NCI-H187 treated with DMSO at 0.1 percent for 48 hours (cell line): ENCODE measurements at places on chromosomes 6 and 20.

GRCh38 chr6:133241086-133241900 is at the start of gene EYA4:
Gene EYA4 (plus strand): TSS chr6:133241357. CDS start chr6:133274781, 33,424 bp downstream.
- DNase-seq = no peak

- no peak for DNase-seq
These were observed 74.7 kb downstream of the SRC start for GRCh38 chr20:37420610-37421009.

DNA sequence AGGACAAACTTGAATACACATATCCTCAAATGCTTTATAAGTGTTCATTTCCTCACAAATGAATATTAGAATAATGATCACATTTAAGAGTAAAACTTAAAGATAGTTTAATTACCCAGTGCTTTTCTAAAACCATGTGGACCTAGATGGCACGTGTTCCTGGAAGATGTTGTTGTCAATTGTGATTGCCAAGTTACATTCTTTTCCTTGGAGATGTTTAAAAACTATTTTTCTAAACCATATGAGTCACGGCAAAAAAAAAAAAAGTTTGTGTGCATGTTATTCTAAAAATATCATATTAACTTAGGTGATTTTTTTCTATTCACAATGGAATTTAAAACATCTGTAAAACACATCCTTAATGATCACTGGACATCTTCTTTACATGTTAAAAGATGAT is 51.1 kb downstream of the RCAN2 start:
- DNase-seq = no peak

DNA sequence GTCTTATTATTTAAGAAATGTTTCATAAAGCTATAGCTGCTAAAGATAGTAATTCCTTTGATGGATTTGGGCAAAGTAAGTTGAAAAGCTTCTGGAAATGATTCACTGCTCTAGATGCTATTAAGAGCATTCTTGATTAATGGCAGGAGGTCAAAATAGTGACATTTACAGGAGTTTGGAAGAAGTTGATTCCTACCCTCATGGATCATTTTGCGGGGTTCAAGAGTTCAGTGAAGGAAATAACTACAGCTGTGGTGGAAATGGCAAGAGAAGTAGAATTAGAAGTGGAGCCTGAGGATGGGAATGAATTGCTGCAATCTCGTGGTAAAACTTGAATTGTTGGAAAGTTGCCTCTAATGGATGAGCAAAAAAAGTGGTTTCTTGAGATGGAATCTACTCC is 316.1 kb downstream of the UTRN start:
- DNase-seq = no peak

GRCh38 chr6:53556986-53557715 is 12.2 kb upstream of the GCLC start:
- DNase-seq = no peak

- no peak for DNase-seq
These were observed 128.9 kb downstream of the GMDS start for GRCh38 chr6:2116496-2116895.

DNA sequence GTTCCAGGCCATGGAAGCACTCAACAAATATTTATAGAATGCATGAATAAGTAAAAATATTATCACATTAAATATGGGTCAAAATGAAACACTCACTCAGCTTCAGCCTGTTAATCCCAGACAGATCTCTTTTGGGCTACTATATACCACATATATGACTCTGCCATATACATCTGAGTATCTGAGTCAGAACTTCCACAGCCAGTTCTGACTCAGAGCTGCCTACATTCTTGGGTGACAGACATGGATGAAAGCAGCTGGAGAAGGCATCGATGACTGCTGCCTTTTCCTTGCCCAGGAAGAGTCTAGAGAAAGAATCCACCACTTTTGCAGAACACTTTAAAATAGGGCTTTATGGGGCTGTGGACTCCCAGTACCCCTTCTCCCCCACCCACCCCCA is 11.5 kb upstream of the PDYN start:
- DNase-seq = no peak

DNA sequence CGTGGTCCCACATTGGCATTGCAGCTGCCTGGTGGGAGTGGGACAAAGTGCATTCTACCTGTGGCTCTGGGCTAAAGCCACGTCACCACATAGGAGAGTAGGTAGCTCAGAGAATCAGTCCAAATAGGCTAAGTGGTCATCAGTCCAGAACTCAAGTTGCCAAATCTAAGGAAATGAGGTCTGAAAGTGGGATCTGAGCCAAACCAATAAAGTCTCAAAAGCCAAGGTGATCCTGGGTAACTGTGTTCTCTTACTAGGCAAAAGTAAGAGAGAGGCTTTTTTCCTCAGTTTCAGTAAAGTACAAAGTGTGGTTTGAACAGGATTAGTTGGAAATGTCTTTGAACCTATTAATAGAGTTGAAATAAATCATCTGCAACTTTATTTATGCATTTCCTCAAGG is 68.6 kb upstream of the CNKSR3 start:
- no peak for DNase-seq
